ENCODE measurements at places on chromosomes 7 and 10. TPM values are rescaled to one million over a fixed set of nuclear protein-coding genes. Genes with fewer than 3 reads are reported as not detected.

DNA sequence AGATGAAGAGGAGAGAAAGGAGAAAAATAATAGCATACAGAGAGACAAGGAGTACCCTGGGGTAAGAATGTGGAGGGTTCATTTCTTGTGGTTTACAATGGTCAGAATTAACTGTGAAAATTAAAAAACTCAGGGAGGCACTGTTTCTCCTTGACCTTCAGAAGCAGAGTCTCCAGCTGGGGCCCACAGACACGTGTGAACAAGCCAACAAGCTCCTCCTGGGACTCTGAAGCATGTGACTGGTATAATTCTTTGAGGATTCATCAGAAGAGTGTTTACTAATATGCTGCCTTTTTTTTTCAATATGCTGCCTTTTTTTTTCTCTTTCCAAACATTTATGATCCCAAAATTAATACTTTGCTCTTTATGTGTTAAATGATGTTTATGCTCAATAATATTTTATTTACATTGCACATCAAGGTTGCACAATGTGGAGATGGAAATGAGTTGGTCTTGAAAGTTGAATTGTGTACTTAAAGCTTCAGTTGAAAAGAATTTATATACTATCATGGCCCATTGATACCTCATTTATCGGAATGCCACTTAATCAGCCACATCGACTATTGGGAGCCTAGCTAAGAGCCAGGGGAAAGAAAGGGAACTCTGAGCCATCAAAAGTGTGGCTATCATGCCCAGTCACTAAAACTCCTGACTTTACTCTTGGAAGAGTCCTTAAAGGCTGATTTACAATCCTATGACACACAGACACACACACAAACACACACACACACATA lies 134.7 kb upstream of the RHOBTB1 start:
- DNase-seq: no peak

GRCh38 chr10:113765910-113766309 lies 14.4 kb downstream of the PLEKHS1 start:
- no peak for DNase-seq

DNA sequence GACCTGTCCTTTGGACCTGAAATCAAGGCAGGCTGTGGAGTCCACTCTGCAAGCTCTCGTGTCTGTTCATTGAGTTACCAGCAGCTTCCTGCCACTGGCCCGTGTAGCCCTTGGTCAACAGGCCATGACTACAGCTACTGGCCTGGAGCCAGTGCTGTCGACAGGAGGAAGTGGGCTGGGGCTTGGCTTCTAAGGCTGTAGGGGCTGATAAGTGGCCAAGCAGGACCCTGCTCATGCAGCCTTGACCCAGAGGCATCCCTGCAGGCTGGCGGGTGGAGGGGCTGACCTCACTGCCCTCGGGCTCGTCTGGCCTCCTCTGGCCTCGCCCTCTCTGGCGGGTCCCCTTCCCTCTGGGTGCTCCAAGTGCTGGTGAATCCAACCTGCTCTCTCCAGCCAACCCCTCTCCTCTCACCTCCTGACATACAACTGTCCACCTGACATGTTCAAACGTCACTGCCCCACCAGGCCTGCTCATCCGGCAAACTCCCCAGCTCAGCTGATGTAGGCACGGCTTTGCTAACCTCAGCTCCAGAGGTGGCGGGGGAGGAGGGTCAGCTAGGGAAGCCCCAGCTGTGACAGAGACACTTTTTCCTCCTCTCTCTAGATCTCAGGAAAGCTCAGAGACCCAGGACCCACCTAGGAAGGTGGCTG lies 188.6 kb upstream of the LYZL2 start:
- DNase-seq: no peak

Gene DDC
- 0.79 TPM for total RNA-seq

Gene OR2A7
- total RNA-seq: 3.8 TPM

Gene ACSM6
- total RNA-seq: not detected

- DNase-seq: no peak
Observed at GRCh38 chr7:138324941-138325340, 135.1 kb upstream of the TRIM24 start.

Gene SYT15B
- total RNA-seq: 1.2 TPM

Gene TUBAL3
- not detected for total RNA-seq

Gene DRGX
- total RNA-seq: not detected

- no peak for DNase-seq
Observed at GRCh38 chr7:142807855-142808460, 37.2 kb downstream of the PRSS2 start.

DNA sequence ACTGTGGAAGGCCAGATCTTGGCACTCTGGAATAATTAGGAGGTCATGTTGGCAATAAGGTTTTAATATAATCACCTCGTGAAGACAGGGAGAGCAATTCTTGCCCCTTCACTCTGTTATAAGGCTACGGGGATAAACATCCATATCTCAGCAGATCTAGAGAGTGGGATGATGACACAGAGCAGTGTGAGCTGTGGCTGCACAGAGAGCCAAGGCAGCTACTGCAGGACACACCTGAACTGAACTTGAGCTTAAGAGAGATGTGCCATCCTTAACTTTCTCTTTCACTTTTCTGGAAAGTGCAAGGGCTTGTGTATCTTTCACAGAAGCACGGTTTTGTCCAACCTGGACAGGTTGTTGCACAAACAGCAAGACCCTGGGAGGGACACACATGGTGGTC lies 174.7 kb downstream of the GATA3 start:
- no peak for DNase-seq

DNA sequence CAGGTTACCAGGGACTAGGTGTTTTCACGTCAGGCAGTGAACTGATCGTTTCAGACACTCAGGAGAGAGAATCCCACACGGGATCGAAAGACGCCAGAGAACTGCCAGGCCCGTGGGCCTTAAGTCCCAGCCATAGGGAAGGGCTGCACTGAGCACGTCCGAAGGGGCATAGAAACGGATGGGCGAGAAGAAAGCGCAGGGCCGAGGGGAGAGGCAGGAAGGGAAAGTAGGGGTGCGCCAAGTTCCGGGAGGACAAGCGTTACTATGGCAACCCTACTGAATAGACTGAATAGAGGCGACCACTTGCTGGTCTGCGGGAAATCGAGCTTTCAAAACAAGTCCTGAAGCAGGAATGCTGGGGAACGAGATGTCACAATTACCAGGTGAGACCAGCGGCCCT lies 421.3 kb upstream of the NUPR2 start:
- DNase-seq: no peak

- DNase-seq: no peak
Observed at GRCh38 chr7:134293002-134293740, 23.6 kb downstream of the SLC35B4 start.

GRCh38 chr10:124688889-124689670 lies 55.1 kb downstream of the FAM53B start:
- no peak for DNase-seq

DNA sequence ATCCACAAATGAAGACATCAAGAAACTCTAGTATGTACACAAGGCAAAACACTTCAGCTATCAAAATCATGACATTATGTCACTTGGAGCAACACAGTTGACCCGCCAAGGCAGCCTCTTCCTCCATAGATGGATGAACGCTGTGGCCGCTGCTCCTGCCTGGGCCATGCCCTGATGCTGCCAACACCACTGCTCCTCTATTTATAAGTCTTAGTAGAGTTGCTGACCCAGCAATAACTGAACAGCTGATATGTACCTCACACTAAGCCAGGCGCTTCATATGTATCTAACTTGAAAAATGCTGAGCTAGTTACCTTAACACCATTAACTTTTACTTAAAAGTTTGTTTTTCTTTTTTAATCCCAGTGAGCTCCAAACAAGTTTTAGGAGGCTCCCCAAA lies 131.9 kb downstream of the LYZL1 start:
- DNase-seq: no peak
